CD8-positive, alpha-beta T cell (primary cell): ENCODE measurements at places on chromosomes 2 and 18.

GRCh38 chr2:222440673-222441422, 16.5 kb downstream of the SGPP2 start:
- no peak for DNase-seq

DNA sequence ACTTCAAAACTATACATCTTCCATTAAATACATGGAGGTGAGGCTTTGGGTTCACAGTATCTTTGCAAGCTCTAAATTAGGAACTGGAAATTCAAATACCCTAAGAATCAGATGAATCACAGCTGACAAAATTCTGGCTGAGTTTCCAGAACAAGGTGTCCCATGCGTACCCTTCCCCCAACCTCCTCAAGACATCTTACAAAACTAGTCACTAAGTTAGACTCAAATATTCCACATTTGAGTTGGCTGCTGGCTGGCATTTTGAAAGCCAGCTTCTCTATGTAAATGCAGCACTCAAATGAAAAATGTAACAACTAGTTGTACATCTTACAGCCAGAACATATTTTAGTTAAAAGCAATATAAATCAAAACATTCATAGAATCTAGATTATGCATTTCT, 131.0 kb upstream of the ARL5A start:
- DNase-seq: no peak

DNA sequence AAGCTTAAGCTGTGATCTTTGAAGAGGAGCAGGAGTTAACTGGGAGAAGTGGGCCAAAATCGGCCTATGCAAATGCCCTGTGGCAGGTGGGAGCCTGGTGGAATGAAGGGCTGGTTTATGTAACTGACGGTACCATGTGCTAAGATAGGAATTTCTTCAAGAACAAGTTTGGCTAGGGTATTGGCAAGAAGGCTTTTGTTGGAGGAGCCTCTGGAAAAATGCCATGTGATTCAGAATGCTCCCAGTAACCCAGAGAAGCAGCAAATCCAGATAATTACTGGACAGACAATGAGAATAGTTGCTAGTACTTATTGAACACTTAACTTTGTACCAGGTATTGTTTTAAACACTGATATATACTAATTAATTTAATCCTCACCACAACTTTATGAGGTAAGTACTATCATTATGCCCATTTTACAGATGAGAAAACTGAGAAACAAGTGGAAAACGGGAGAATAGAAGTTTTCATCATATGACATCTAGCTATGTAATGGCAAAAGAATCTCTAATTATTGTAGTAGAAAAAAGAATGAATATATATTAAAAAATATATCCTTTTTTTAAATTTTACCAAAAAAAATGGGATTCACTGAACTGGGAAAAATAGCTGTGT, 9.1 kb upstream of the FAM124B start:
- no peak for DNase-seq

DNA sequence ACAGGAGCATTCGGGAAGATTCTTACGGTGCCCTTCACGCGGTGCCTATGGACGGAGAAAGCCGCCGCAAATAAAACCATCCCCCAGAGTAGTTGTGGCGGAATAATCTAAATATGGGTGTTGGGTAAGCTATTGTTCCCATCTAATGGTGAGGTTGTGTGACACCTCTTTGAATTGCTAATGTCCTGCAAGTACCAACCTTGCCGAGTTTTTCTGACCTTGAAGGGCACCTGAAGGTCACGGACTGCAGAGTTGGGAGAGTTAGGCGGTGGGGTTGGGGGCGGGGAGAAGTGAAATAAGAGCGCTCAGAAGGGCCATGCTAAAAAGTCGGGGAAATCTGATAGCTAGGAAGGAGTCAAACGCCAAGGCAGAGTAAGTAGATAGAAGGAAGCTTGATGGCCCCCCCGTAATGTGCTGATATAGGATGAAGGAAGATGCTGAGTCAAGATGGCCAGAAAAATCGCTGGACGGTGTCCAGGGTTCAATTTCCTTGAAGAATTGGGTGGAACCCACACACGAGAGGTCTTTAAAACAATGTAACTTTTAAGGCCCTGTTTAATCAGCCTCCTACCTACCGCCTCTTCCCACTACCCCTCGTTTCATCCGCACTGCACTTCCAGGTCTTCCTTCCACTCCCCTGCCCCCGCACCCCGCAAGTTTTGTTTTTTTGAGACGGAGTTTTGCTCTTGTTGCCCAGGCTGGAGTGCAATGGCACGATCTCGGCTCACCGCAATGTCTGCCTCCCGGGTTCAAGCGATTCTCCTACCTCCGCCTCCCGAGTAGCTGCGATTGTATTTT, 600 bp downstream of the KATNAL2 start:
- peak; percentile 11 for DNase-seq

GRCh38 chr18:10892786-10893185, 256.6 kb downstream of the PIEZO2 start:
- DNase-seq: no peak

DNA sequence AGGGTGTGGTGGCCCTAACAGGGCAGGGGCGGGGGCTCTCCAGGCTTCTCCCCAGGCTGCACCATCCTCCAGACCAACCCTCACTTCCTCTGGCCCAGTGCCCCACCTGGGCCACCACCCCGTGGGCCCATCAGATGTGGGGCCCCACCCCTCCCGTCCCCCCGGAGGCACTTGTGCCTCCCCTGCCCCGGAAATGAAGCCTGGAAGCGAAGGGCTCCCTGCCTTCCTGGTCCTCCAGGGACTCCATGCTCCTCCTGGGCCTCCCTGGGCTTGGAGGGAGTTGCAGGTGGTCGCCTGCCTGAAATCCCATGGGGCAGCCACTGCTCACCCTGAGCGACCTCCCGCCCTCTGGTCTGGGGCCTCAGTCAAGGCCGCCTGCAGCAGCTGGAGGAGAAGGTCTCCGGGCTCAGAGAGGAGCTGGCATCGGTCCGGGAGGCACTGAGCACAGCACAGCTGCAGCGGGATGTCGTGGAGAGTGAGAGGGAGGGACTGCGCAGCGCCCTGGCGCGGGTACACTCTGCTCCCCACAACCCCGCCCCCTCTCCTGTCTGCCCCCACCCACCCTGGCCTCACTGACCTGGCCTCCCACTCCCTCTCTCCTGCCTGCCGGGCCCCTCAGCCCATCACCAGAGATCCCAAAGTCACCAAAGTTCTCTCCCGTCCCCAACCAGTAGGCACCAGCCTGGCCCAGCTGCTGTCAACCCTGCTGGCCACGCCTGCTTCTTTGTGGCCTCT, 28.0 kb downstream of the CROCC2 start:
- DNase-seq: no peak

- DNase-seq: no peak
These were observed 878.3 kb upstream of the ID2 start for GRCh38 chr2:7803515-7803914.

DNA sequence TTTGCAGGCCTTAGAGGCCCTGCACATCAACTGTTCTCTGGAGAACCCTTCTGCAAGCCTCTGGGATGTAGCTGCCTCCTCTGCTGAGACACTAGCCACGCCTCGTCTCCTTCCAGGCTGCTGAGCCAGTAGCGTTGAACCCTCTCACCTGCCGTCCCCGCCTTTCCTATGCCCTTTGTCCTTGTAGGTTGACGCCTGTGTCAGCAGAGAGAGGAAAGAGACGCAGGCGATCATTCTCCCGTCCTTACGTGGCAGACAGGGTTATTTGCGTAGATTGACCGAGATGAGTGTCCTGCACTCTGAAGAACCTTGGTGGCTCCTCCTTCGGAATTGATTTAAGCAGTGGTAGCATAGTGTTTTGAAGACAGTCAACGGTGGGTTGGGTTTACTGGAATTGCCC, 27.8 kb downstream of the ID2 start:
- no peak for DNase-seq

DNA sequence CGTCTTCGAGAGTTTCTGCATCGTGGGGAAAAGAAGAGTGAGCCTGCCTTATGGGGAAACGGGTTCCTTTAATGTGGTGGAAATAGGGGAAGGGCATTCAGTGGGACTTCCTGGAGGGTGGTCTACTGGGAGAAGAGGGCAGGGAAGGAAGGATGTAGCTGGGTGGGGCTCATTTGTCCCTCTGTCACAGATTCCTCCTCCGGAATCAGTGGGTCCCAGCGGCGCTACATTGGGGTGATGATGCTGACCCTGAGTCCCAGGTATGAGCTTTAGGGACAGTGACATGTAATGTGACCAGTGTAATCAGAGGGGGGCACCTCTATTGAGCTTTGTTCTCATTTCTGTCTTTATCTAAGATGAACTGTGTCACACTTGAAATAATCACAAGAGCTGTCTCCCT, 1.9 kb downstream of the HTRA2 start:
- DNase-seq: no peak

DNA sequence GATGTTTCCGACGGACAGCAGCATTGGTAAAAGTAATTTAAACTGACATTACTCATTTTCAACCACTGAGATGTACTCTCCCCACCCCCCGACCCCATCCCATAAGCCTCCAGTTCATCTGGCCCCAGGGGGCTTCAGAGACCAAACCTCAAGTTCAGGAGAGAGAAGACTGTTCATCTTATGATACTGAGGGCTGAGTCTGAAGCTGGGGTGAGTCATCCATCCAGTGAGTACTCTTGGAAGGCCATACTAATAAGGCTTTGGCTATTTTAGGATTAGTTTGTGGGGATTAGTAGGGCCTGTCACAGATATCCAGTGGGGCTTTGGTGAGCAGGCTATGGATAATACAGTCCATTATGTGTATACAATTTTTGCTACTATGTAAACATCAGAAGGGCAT, 125.3 kb upstream of the APCDD1 start:
- no peak for DNase-seq

DNA sequence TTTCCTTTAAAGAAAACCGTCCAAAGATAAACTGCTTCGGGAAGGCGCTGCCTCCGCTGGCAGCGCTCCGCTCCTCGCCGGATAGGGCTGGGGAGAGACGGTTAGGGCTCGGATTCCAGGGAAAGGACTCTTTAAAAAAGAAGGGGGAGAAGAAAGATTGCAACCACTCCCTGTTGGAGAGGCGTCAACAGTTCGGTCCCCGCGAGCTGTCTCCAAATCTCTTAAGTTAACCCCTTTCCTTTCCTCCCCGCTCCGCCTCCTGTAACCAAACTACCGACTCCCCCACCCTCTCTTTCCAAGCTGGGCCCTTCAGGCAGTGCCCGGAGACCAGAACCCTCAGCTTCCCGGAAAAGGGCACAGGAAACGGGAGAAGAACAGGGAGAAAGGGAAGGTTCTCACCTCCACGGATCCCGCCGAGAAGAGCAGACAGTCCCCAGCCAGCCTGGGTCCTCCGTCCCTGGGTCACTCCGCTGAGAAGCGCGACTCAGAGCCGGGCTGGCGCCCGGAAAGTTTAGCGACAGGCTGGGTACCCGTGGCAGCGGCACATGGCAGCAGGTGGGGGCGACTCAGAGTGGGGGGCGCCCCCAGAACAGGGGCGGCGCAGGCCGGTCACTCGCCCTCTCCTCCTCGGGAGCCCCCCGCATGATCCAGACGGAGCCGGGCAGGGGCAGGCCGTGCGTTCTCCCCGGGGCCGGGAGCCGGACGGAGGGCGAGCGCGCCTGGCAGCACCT, 675 bp downstream of the FZD5 start:
- DNase-seq: no peak

- no peak for DNase-seq
These were observed 373.2 kb upstream of the FIGN start for GRCh38 chr2:164109006-164109405.

DNA sequence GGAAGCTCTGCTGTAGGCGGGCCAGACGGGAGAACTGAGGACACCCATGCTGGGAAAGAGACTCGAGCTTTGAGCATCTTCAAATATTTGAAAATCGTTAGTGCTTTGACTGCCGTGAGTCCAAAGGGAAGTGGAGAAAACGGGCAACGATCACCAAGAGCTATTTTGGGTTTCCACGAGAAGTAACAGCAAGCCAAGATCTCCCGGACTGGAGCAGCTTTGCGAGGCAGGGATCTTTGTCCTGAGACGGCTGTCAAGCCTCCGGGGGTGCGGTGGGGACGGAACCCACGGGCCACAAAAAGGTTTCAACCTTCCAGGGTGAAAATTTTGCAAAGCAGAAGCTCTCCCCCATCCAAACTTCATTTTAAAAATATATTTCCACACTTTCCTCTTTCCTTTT, 195.8 kb downstream of the NDUFA10 start:
- no peak for DNase-seq

GRCh38 chr18:13225261-13225660, 6.7 kb downstream of the LDLRAD4 start:
- no peak for DNase-seq

- no peak for DNase-seq
These were observed 66.2 kb downstream of the DNMT3A start for GRCh38 chr2:25275575-25275965.
